HFFc6 (cell line): ENCODE measurements at places on chromosomes 6 and 20. TPM values are rescaled to one million over a fixed set of nuclear protein-coding genes. Genes with fewer than 3 reads are reported as not detected.

Gene RAET1G
- total RNA-seq, result 0.80 and 0.86 TPM in 2 replicates

Gene LINC00237
- total RNA-seq, result not detected in 3 replicates

Gene RAB44
- total RNA-seq, result 0.23 to 0.39 TPM in 2 of 3 replicates, not detected in the other

Gene CARMIL1
- total RNA-seq, result 13.1 and 13.4 TPM in 2 replicates

Gene C20orf202
- total RNA-seq, result not detected in 3 replicates

Gene NXT1
- 13.3 and 16.6 TPM in 2 replicates for total RNA-seq

DNA sequence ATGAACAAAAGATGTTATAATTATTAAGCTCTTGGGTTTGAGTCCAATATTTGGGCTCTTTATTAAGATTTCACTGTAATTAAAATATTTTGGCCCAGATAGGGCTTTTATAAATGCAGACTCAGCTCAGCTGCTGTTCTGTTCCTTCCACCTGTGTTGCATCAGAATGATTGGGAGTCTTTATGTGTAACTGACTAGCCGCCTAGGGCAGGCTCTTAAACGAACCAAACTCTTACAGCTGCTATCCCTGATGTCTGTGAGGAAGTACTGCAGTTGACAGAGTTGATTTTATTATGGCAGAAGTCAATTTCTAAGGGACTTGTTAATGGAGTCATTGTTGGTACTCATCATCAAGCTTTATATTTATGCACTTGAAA, 144.7 kb downstream of the MYO6 start:
- H3K36me3 ChIP-seq, result no peaks in the 10 kb centered on the region
- H3K4me1 ChIP-seq, result peaks cover 16% of the 10 kb centered on the region
- no peaks in the 10 kb centered on the region; the same call in 1 of the 2 replicates for H3K27me3 ChIP-seq
- DNase-seq, result no peak
- no peak overlapping the region for H3K27ac ChIP-seq
- no peak overlapping the region for H3K4me3 ChIP-seq

DNA sequence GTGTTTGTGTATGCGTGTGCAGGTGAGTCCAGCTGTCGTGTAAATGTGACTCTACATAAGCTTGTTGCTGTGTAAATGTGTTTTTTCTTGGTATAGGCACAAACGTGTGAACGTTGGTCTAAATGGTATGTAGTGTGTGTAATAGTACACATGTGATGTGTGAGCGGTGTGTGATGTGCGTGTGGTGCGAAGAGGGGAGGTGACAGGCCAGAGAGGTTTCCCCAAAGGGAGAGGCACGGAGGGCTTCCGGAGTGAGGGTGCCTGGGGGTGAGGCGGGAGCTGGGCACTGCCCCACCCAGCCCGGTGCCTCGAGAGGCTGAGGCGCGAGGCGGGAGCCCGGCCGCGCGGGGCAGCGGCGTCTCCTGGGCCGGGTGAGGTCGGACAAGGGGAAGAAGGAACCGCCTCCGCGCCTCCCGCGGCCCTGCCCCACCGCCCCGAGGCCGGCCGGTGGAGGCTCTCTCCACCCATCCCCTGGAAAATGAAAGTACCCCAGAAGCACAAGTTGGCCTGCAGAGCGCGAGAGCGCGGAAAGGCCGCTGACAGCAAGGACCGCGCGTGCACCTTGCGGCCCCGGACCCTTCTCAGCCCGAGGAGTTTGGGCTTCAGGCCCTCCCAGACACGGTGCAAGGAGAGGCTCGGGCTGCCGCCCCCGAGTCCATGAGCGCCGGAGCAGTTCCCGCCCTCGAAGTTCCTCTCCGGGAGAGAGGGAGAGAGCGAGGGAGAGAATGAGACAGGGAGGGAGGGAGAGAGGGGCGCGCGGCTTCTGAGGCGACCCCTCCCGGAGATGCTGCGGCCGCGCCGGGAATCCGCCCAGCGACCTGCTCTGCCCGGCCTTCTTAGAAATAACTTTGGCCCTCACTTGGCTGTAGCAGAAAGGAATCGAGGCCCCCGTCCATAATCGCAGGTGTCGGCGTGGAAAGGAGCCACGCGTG, 43.2 kb upstream of the OSTM1 start:
- H3K36me3 ChIP-seq, result peaks cover 5% of the 10 kb centered on the region; the same call in 1 of the 2 replicates
- no peak overlapping the region for H3K27ac ChIP-seq
- H3K4me3 ChIP-seq, result peak overlapping the region; percentile 83
- no peak for DNase-seq
- H3K27me3 ChIP-seq, result peaks cover 65% of the 10 kb centered on the region
- H3K4me1 ChIP-seq, result peaks cover 43% of the 10 kb centered on the region

GRCh38 chr6:157145656-157146285, 177.5 kb downstream of the TMEM242 start:
- DNase-seq, result peak; percentile 35
- peak overlapping the region; percentile 66 for H3K27ac ChIP-seq
- H3K36me3 ChIP-seq, result peaks cover 12% of the 10 kb centered on the region
- H3K4me1 ChIP-seq, result peaks cover 70% of the 10 kb centered on the region

- H3K27ac ChIP-seq, result no peak overlapping the region
- H3K27me3 ChIP-seq, result no peaks in the 10 kb centered on the region; the same call in none of the 2 replicates
- peaks cover 56% of the 10 kb centered on the region for H3K4me1 ChIP-seq
- H3K4me3 ChIP-seq, result no peak overlapping the region
- no peak for DNase-seq
- 0 out of 2 replicates have a peak, but pooled peaks cover 19% of the 10 kb centered on the region for H3K36me3 ChIP-seq
Observed at GRCh38 chr6:156822747-156823206, 45.6 kb downstream of the ARID1B start.

GRCh38 chr20:17966432-17967310, 1.9 kb downstream of the SNX5 start:
- H3K4me1 ChIP-seq, result peaks cover 75% of the 10 kb centered on the region
- H3K27me3 ChIP-seq, result peaks cover 4% of the 10 kb centered on the region; the same call in 1 of the 2 replicates
- H3K36me3 ChIP-seq, result peaks cover 47% of the 10 kb centered on the region
- peak overlapping the region; percentile 97 for H3K27ac ChIP-seq
- peak; percentile 49 for DNase-seq

- peak overlapping the region; percentile 78 for H3K4me3 ChIP-seq
- no peaks in the 10 kb centered on the region for H3K36me3 ChIP-seq
- peak; percentile 96 for DNase-seq
- peaks cover 36% of the 10 kb centered on the region for H3K4me1 ChIP-seq
Observed at GRCh38 chr6:37059344-37060194, 54.1 kb downstream of the FGD2 start.

DNA sequence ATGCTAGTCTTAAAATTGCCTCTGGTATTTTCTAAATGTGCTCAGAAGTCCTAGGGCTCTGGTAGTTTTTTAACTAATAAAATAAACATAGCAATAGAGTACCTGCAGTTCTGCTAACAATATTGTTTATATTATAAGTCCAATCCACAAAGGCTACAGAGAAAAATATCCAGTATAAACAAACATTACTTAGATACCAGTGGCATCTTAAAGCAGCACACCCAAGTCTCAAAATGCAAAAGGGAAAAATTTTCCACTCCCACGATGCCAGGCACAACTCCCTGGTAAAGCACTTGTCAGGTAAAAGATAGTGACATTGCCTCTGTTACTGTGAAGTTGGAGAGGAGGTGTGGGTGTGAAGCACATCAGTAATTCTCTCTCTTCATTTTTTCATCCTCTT, 123.3 kb downstream of the OGFRL1 start:
- peaks cover 2% of the 10 kb centered on the region; the same call in 1 of the 2 replicates for H3K27me3 ChIP-seq
- peaks cover 65% of the 10 kb centered on the region for H3K36me3 ChIP-seq
- peaks cover 87% of the 10 kb centered on the region for H3K4me1 ChIP-seq
- H3K4me3 ChIP-seq, result peak overlapping the region; percentile 72
- H3K27ac ChIP-seq, result peak overlapping the region; percentile 77
- no peak for DNase-seq
